Colonic mucosa (tissue), 4 donors: ENCODE measurements at places on chromosomes 11 and 22.

- DNase-seq: no peak
These were observed 371.8 kb upstream of the CHORDC1 start for GRCh38 chr11:90594658-90595057.

DNA sequence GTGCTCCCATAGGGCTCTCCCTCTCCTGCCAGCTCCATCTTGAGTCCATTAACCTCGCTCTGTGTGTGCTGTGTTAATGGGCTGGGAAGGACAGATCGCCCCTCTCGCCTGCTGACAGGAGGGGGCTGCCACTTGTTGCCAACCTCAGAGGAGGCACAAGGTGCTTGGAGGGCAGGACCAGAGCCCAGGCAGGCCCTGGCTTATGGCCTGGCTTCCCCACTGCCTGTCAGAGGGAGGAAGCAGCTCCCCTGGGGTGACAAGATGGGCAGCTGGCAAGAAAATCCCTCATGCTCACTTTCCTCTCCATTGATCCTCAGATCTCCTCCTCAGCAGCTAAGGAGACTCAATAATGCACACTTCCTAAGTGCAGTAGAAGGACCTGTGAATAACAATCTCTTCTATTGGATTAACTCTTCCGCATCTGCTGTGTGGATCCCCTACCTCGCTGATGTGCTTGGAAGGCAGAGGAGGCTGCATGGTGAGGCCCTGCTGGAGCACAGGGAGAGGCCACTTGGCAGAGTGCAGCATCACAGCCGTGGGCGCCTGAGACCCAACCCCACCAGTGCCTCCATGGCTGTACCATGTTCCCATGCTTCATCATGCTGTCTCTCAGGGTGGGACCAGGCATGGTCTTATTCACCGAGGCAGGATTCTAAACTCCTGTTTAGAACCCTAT, 70.3 kb downstream of the TRIM29 start:
- DNase-seq: peak; percentile 5

DNA sequence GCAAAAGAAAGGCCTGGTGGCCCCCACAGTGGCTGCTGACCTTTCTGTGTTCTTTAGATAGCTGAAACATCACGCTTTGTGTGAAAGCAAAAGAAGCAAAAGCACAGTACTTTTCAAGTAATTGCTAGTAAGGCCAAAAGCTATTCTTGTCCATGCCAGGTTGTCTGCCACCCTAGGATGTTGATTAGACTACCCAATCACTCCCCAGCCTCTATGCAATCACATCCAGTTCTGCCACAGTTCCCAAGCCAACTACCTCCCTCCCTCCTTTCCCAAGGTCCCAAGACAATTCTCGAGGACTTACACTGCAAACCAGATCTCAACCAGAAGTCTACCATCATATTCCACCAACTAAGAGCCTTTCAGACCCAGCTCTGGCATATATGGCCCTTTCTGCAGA, 46.2 kb downstream of the RDX start:
- DNase-seq: no peak

DNA sequence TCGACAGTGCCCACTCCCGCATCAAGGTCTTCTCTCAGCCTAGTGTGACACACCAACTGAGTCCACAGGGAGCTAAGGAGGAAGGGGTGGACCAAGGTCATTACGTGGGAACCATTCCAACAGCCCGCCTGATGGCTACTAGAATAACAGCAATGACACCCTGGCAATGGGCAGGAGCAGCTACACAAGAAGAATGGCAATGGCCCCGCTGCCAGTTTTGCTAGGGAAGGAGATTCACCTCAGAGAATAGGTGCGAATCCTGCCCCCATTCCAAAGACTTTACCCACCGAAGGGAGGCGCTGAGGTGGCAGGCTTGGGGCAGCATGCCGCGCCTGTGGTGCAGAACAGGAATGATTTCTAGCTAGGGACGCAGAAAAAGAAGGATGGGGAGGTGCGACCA, 9.1 kb downstream of the WT1 start:
- DNase-seq: no peak

- peak; percentile 75 for DNase-seq
These were observed 4.1 kb downstream of the ST3GAL4 start for GRCh38 chr11:126359431-126360048.
